Dermis blood vessel endothelial cell (primary cell): ENCODE measurements at places on chromosomes 1 and 21. TPM values are rescaled to one million over a fixed set of nuclear protein-coding genes. Genes with fewer than 3 reads are reported as not detected.
A peak's percentile ranks its signal among the peaks of the same experiment; 100 is the strongest.

Gene SELL
- total RNA-seq = 0.34 and 1.6 TPM in 2 replicates

Gene CMPK1
- 112 and 130 TPM in 2 replicates for total RNA-seq

Gene PPIAL4G
- total RNA-seq = not detected in 2 replicates

DNA sequence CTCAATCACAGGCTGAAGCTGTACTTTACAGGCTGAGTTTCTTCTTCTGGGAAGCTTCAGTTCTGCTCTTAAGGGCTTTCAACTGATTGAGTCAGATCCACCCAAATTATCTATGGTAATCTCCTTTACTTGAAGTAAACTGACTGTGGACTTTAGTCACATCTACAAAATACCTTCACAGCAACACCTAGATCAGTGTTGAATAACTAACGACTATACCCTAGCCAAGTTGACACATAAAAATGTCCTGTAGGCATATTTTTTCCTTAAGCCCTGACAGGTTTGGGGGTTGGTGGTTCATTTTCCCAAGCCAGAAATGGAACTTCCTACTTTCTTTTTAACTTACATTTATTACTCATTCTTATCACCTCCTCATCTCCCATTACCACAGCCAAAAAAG is 42.9 kb upstream of the PRKACB start:
- DNase-seq = no peak

- no peak for DNase-seq
Observed at GRCh38 chr1:201734786-201735185, 94.2 kb upstream of the IPO9 start.

DNA sequence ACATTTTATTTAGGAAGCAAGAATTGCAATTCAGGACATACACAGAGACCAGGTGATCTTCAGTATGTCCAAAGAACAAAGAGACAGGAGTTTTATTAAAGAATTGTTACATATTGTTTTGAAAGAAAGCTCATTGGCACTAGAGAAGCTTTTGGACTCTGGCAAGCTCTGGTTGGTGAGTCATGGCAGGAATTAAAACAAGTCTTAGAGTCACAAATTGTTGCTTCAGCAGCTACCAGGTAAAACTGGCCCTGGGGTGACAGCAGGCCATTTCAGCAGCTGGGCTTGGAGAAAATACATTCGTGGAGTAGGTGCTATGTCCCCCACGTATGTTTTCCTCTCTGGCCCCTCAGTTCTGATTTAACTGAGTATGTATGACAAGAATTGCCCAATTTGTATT is 58.8 kb downstream of the MAP3K21 start:
- DNase-seq = no peak

- DNase-seq = peak; percentile 66
Observed at GRCh38 chr1:27031235-27032118, 18.8 kb upstream of the TENT5B start.

DNA sequence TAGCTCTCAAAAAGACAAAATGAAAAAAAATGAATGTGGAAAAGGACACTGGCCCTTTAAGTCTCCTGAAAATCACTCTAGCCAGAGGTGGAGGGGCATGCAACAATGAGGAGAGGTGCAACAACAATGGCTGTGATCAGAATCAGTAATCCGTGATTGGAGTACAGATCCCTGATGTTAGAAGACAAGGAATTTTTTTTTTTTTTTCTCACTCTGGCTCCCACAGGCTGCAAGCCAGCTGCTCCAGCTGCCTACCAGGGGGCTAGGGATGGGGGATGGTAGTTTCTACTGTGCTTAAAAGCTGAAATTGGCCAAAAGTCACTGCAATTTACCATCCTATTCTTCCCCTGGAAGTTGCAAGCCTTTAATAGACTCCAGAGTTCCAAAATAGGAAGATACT is 54.5 kb downstream of the STYXL2 start:
- DNase-seq = no peak

DNA sequence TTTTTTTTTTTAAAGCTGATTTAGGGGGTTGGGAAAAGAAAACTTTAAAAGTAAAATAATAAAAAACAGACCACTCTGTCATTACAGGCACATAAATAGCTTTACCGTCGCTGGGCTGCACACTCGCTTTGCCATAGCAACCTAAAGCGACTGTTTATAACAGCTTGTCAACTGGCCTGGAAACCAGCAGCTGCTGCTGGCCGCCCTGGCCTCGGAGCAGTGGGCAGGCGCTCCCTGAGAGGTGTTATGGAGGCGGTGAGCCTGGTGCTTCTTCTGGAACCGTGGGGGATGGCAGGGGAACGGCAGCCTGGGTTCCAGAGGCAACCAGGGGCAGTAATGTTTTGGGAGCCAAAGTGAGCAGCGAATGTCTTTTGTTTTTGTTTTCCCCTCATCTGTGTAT is 45.7 kb downstream of the ATP2B4 start:
- DNase-seq = peak; percentile 71

DNA sequence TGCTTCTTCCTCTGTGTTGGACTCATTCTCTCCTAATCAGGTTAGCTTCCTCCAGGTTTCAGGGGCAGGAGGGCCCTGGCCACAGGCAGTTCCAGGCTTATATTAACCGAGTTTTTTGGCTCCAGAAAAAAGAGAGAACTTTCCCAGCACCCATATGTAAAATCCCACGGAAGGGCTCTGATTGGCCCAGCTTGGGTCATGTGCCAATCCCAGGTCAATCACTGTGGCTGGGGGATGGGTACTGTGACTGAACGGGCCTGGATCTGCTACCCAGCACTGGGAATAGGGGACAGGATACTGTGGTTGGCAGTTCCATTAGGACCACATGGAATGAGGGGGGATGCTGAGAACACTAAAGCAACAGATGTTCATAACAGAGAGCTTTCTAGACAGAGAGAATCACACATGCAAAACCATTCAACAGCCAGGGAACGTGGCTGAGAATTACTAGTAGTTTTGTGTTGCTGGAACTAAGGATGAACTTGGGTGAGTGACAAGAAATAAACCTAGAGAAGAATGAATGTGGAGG is 51.1 kb upstream of the NEK2 start:
- no peak for DNase-seq

- DNase-seq = no peak
Observed at GRCh38 chr1:59664166-59664565, 150.6 kb upstream of the HOOK1 start.

Gene RORC
- total RNA-seq = under 0.01 TPM in 1 of 2 replicates, not detected in the other

GRCh38 chr1:202283379-202283844 is 58.3 kb downstream of the UBE2T start:
- no peak for DNase-seq

DNA sequence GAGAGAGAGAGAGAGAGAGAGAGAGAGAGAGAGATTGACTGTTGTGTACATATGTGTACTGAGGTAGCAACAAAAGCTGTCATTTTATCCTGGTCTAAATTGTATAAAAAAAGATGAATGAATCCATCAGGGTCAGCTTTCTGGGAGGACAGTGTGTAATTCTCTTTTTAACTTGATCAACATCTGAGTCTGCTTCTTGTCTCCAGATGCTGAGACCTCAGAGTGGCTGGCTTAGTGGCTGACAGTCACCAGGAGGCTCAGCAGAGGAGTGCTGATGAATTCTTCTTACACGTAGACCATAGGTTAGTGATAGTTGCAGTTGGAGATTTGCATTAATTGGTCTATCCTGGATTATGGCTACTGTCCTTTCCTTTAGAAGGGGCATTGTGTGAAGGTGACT is 28.5 kb upstream of the PLXNA2 start:
- no peak for DNase-seq
